ENCODE measurements at places on chromosomes 3 and 15.

GRCh38 chr15:88628018-88628654 lies 7.0 kb downstream of the AEN start:
- no peak for DNase-seq

GRCh38 chr3:183291497-183292031 lies 38.5 kb downstream of the B3GNT5 start:
- DNase-seq: no peak

DNA sequence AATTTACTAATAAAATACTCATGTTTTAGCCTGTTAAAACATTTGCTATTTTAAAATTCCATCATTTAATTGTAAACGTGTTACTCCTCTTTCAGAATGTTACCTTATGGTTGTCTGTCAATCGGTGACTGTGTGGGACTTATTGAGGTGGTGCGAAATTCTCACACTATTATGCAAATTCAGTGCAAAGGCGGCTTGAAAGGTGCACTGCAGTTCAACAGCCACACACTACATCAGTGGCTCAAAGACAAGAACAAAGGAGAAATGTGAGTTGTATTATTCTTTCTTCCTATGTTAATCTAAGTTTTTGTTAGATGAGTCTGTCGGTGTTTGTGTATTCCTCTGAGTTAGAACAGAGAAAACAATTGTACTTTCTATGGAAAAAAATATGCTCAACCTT lies 21.7 kb downstream of the KCNMB3 start:
- DNase-seq: no peak

- peak; percentile 68 for DNase-seq
Measured at GRCh38 chr15:75727851-75728715, 15.4 kb upstream of the CSPG4 start.

DNA sequence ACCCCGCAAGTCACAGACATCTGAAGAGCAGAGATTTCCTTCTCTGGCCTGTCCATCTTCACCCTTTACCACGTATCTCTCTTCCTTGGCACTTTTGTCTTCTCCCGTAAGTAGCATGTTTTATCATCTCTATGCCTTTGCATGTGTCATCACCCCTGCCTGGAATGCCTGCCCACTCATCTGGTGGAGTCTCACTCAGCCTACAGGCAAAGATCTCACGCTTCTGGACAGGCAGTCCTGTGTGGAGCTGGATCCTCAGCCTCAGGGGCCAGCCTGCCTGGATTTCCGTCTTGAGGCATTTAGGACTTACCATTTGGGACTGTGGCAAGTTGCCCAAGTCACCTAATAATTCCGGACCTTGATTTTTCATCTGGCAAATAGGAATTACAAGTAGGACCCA lies 114.3 kb upstream of the CACNA2D3 start:
- no peak for DNase-seq

GRCh38 chr15:71811036-71811736 lies 832 bp downstream of the NR2E3 start:
- no peak for DNase-seq

DNA sequence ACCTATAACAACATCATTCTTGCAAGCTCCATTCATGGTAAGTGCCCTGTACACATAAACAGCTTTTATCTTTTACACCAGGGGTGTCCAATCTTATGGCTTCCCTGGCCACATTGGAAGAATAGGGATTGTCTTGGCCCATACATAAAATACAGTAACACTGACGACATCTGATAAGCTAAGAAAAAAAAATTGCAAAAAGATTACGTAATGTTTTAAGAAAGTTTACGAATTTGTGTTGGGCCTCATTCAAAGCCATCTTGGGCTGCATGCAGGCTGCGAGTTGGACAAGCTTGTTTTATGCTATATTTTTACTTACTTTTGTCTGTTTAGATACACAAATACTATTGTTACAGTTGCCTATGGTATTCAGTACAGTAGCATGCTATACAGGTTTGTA lies 31.6 kb downstream of the ZNF654 start:
- DNase-seq: no peak

DNA sequence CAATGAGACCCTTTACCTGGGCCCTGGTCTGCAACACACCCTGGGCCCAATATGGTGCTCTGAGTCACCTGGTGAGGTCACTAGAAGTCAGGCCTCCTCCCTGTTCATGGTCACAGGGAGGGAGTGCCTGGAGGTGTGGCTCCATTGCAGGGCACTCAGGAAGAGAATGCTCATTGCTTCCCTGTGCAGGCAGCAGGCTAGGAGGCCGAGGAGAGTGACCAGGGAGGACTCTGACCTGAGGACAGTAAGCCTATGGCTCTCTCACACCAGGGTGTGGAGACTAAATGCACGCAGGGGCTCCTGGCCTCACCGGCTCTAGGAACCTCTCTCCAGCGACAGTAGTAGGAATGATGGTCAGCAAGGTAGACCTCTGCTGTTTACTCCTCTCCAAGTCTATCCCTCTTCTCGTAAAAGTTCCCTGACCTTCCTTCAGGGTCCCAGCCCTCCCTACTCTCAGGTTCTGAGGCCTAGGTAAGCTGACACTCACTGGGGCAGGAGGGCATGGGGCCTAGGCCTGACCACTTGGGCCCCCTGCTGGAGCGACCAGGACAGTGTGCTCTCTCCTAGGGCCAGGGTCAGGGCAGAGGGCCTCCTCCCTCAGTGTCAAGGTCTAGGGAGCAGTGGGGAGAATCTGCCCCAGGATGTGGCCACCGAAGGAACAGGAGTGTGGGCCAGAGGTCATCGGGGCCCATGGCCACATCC lies 9.6 kb upstream of the SLCO2A1 start:
- DNase-seq: no peak

- no peak for DNase-seq
Measured at GRCh38 chr3:64138046-64138445, 87.2 kb downstream of the PRICKLE2 start.

DNA sequence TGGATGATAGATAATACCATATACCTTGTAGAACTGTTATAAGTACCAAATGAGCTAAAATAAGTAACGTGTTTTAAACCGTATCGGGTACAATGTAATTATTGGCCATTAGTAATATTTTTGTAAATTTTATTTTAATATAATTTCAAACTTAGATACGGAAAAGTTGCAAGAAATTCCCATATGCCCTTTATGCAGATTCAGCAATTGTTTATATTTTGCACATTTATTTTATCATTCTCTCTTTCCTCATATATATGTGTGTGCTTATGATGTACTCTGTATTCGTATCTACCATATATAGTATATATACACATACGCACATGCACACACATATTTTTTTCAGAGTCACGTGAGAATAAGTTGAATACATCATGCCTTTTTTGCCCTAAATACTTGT lies 38.5 kb downstream of the EXOG start:
- no peak for DNase-seq

DNA sequence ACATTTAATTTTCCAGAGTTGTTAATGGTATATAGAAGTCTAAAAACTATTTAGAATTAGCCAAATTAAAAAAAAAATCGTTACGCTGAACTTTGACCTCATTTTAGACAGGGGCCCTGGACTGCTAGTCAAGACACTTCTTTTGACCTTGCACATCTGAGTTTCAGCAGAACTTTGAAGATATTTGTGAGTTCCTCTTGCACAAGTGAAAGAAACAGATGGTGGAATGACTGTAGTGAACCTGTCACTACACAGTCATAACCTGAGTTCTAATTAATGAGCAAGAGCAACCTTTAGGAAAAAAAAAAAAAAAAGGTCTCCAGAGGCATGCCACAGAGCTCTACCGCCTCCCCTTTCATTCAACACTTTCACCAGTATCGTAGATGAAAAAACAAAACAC lies 5.3 kb downstream of the MYO5C start:
- no peak for DNase-seq
